Right lobe of liver (tissue), 6 donors: ENCODE measurements at places on chromosomes 3 and 15. TPM values are rescaled to one million over a fixed set of nuclear protein-coding genes. Genes with fewer than 3 reads are reported as not detected.

GRCh38 chr15:40858706-40859105 is 14.9 kb downstream of the SPINT1 start:
- no peaks in the 10 kb centered on the region for H3K4me1 ChIP-seq
- no peak overlapping the region for H3K4me3 ChIP-seq
- DNase-seq, result no peak
- no peaks in the 10 kb centered on the region for H3K36me3 ChIP-seq

DNA sequence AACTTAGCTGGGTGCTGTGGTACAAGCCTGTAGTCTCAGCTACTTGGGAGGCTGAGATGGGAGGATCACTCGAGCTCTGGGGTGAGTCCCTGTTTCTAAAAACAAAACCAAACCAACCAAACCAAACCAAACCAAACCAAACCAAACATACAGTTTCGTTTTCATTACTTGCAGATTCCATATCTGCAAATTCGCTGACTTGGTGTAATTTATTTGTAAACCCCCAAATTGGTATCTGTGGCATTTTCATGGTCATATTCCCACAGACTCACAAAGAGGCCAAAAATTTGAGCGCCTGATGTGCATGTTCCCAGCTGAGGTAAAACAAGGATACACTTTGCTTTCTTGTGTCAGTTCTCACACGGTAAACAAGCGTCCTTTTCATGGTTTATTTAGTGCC is 1138.3 kb downstream of the ROBO1 start:
- no peak for DNase-seq
- H3K4me1 ChIP-seq, result no peaks in the 10 kb centered on the region
- H3K27ac ChIP-seq, result no peak overlapping the region
- no peaks in the 10 kb centered on the region for H3K27me3 ChIP-seq

GRCh38 chr3:195823280-195823679 is 11.6 kb upstream of the MUC4 start:
- H3K4me3 ChIP-seq, result no peak overlapping the region
- H3K36me3 ChIP-seq, result no peaks in the 10 kb centered on the region

- H3K4me3 ChIP-seq, result no peak overlapping the region
- no peaks in the 10 kb centered on the region for H3K36me3 ChIP-seq
Measured at GRCh38 chr15:86336051-86336788, 256.5 kb downstream of the AGBL1 start.

DNA sequence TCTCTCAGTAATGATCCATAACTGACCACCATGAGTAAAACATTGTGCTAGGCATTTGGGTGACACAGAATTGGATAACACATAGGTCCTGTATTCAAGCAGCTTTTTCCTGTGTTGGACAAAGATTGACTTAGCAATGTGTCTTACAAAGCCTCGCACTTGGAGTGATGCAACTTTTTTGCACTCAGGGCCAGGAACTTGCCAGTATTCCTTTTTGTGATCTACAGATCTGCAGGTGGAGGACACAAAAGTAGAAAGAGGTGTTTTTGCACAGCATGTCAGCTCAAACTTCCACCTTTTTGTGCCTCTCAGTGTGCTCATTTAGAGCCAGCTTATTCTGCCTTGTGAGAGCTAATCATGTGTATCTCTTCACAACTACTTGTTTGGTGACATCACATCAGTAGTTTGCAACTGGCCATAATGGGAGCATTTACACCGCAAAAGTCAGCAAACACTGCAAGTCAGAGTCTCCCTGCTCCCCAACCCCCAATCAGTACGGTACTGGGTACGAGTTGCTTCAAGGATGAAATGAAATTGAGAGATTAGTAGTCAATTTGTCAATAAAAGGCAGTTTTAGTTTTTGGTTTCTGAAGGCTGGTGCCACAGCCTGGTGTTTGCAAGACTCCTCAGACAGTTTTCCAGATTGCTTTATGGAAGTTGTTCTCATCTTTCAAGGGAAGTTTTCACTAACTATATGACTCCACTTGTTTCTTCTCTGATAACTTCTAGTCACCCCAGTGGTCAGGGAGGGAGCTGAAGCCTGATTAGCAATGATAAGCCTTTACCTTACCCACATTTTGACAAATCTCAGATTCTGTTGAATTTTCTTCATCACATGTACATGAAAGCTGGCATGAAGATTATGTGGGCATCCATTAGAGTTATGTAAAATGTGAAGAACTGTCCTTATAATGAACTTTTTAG is 149.1 kb downstream of the PDCD6IP start:
- no peaks in the 10 kb centered on the region for H3K36me3 ChIP-seq
- DNase-seq, result no peak
- no peak overlapping the region for H3K4me3 ChIP-seq
- H3K27me3 ChIP-seq, result no peaks in the 10 kb centered on the region
- no peaks in the 10 kb centered on the region for H3K4me1 ChIP-seq

DNA sequence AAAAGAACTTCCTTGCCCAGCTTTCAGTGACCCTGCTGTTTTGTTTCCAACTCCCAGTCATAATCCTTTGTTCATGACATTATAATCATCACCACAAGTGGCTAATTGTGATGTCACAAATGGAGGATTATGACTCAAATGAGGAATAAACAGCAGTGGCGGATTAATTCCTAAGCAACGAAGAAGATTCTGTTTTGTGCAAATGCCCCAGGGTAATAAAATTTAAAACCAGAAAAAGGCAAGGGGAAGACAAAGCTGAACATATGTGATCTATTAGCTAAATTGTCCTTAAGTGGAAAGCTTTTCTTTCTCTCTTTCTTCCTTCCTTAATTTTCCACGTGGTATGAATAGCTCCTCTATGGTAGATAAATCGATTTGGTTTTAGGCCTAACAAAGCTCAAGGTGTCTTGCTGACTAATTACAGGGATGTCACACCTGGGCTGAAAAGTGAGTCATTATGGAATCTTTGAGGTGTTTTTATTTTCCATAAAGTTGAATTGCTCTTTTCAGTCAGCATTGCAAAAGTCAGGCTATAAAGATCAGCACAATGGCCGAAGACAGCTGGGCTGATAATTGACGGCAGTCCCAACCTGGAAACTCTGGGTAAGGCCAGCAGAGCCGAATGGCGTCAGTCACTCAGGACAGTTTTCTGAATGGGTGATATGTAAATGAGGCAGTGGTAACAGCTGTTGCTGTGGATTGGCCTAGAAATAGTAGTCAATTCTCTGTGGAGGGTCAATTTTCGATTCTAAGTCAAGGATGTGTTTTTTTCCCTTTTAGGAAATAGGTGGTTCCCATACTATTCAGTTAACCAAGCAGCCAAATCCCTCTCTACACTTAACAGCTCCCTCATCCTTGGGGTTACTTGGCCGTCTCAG is 121.5 kb downstream of the PTPRG start:
- H3K36me3 ChIP-seq, result no peaks in the 10 kb centered on the region
- H3K4me1 ChIP-seq, result no peaks in the 10 kb centered on the region
- no peak for DNase-seq
- no peaks in the 10 kb centered on the region for H3K27me3 ChIP-seq
- no peak overlapping the region for H3K4me3 ChIP-seq
- no peak overlapping the region for H3K27ac ChIP-seq

Gene TIGIT
- 0.19 TPM for total RNA-seq

Gene CACNA2D2
- total RNA-seq, result 0.26 TPM

Gene NR1I2
- 188 TPM for total RNA-seq

Gene LDHAL6B
- total RNA-seq, result not detected

Gene KLHL25
- total RNA-seq, result 5.8 TPM

Gene RMDN3
- total RNA-seq, result 38.5 TPM

Gene TNFAIP8L3
- 1.3 TPM for total RNA-seq
